Activated T-cell treated with anti-CD3 and anti-CD28 coated beads, Interleukin-2, amount 50 U/mL, for 24 hours (primary cell): ENCODE measurements at places on chromosomes 13 and 19.

DNA sequence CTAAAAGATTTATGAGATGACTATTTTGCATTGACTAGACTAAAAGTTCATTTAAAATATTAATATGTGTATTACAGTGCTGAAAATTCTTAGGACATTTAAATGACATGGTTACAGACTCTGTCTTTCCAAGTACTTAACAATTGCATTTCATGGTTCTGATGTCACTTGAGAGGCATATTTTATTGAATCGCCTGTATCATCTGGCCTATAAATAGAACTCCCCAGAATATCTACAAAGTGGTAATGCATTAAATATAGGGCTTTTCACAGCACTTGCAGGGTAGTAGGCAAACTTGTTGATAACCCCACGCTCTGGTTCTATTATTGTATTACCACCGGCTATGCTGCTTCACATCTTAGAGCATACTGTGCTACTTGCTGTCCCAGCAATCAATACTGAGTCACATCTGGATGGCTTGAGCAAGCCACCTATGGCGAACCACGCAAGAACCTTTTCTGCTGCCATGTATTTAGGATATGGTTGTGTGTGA lies 400.6 kb downstream of the HS6ST3 start:
- H3K4me1 ChIP-seq, result no peaks in the 10 kb centered on the region
- DNase-seq, result no peak
- H3K27me3 ChIP-seq, result no peaks in the 10 kb centered on the region
- no peak overlapping the region for H3K27ac ChIP-seq
- H3K36me3 ChIP-seq, result no peaks in the 10 kb centered on the region

GRCh38 chr19:17307876-17308377 lies 1.4 kb upstream of the DDA1 start:
- H3K4me3 ChIP-seq, result peak overlapping the region; percentile 94
- no peak for DNase-seq
- peak overlapping the region; percentile 0 for H3K27ac ChIP-seq
- no peaks in the 10 kb centered on the region for H3K27me3 ChIP-seq
- H3K4me1 ChIP-seq, result peaks cover 51% of the 10 kb centered on the region

DNA sequence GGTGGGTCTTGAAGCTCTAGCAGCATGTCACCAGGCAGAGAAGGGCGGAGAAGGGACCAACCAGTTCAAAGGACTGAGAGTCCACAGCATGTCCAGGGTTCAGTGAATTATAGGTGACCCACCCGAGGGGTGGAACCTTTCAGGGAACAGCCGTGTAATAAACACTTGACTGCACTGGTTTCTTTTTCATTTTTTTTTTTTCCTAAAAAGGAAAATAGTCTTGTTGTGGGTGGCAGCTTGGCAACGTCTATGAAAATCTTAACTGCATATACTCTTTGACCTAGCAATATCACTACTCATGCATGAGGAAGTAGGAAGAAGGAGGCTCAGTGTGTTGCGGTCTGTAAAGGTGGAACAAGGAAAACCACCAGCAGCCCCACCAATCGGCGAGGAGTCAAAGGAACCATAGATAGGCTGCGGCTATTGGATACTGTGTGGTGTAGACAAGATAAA lies 13.0 kb upstream of the MYH14 start:
- no peaks in the 10 kb centered on the region for H3K36me3 ChIP-seq
- no peaks in the 10 kb centered on the region for H3K4me1 ChIP-seq
- no peak overlapping the region for H3K27ac ChIP-seq

DNA sequence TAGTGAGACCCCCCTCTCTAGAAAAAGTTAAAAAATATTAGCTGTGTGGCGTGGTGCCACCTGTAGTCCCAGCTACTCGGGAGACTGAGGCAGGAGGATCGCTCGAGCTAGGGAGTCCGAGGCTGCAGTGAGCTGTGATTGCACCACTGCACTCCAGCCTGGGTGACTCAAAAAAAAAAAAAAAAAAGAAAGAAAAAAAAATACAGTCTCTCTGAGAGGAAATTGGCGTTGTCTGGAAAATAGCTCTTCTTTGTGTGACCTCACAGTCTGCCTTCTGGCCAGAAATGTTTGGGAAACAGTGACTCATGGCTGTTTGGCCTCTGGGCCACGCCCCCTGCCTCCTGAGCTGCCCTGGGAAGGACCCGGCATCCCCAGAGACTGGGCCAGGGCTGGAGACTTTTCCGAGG lies 10.7 kb downstream of the MARCHF2 start:
- no peaks in the 10 kb centered on the region for H3K4me1 ChIP-seq
- H3K27me3 ChIP-seq, result no peaks in the 10 kb centered on the region
- no peak overlapping the region for H3K27ac ChIP-seq
- H3K4me3 ChIP-seq, result no peak overlapping the region
- DNase-seq, result no peak

DNA sequence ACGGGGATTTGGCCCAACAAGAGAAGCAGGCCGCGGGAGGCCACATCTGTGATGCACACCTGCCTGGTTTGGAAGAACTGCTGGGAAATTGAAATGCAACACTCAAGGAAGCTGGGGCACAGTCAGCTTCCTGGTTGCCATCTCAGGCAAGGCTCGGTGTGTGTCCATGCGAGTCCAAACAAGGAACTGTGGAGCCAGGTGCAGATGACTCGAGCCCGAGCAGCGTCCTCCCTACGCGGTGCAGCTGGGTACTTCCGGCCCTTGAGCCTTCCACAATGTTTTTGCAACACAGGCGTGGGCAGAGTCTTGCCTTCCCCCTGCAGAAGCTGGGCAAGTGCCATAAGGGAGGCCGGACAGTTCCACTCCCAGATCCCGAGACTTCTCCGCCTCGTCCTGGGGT lies 94.6 kb downstream of the CRYL1 start:
- H3K27ac ChIP-seq, result no peak overlapping the region
- H3K4me3 ChIP-seq, result no peak overlapping the region
- no peak for DNase-seq
- peaks cover 36% of the 10 kb centered on the region for H3K4me1 ChIP-seq

DNA sequence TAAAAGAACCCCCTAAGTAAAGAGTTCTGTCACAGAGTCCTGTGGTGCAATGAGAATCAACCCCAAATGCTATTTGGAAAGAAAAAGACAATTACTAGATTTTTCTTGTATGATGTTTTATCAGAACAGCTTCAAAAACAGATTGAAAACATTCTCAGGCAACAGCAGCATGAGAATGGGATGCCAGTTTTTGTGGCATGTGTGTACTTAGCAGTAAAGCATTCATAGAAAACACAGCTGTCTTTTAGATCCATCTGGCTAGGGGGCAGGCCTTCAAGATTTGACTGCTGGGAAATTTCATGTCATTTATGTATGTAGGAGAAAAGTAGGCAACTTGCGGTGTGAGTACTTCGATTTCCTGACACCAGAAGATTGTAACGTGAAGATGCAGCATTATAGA lies 170.5 kb upstream of the HTR2A start:
- H3K4me3 ChIP-seq, result no peak overlapping the region
- H3K27me3 ChIP-seq, result peaks cover 2% of the 10 kb centered on the region
- no peaks in the 10 kb centered on the region for H3K4me1 ChIP-seq
